ENCODE measurements at places on chromosomes 16 and 17. TPM values are rescaled to one million over a fixed set of nuclear protein-coding genes. Genes with fewer than 3 reads are reported as not detected.

DNA sequence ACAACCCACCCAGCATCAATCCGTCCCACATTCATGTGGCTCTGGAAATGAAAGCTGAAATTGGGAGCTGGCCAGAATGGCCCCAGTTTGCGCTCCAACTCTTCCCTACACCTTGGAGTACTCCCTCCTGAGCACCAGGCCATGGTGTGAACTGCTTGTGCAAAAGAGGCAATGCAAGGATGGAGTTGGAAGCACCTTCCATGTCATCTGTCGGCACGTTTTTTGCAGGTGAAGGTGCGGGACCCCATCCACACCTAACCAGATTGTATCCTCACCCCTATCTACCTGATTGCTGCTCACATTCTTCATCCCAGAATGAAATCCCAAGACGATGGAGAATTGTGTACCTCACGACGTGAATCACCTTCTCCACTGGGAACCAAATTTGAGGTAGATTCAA lies 136.6 kb upstream of the WSB1 start:
- no peaks in the 10 kb centered on the region for H3K4me1 ChIP-seq
- no peak overlapping the region for H3K4me3 ChIP-seq
- no peaks in the 10 kb centered on the region for H3K36me3 ChIP-seq

GRCh38 chr17:47850692-47851573 lies at the start of gene SP6:
Gene SP6, minus strand, starts transcription at chr17:47851163. Its CDS starts 2,734 bp downstream, at chr17:47848429.
- H3K27me3 ChIP-seq, result peaks cover 84% of the 10 kb centered on the region
- H3K36me3 ChIP-seq, result no peaks in the 10 kb centered on the region
- peak within 1 kb of the TSS; percentile 64 for H3K4me3 ChIP-seq
- H3K27ac ChIP-seq, result no peak within 1 kb of the TSS
- DNase-seq, result peak; percentile 86

GRCh38 chr17:4601326-4601725 lies 17.0 kb downstream of the SMTNL2 start:
- H3K27me3 ChIP-seq, result peaks cover 3% of the 10 kb centered on the region
- H3K4me3 ChIP-seq, result no peak overlapping the region
- H3K36me3 ChIP-seq, result no peaks in the 10 kb centered on the region
- DNase-seq, result no peak
- H3K4me1 ChIP-seq, result no peaks in the 10 kb centered on the region
- no peak overlapping the region for H3K27ac ChIP-seq

DNA sequence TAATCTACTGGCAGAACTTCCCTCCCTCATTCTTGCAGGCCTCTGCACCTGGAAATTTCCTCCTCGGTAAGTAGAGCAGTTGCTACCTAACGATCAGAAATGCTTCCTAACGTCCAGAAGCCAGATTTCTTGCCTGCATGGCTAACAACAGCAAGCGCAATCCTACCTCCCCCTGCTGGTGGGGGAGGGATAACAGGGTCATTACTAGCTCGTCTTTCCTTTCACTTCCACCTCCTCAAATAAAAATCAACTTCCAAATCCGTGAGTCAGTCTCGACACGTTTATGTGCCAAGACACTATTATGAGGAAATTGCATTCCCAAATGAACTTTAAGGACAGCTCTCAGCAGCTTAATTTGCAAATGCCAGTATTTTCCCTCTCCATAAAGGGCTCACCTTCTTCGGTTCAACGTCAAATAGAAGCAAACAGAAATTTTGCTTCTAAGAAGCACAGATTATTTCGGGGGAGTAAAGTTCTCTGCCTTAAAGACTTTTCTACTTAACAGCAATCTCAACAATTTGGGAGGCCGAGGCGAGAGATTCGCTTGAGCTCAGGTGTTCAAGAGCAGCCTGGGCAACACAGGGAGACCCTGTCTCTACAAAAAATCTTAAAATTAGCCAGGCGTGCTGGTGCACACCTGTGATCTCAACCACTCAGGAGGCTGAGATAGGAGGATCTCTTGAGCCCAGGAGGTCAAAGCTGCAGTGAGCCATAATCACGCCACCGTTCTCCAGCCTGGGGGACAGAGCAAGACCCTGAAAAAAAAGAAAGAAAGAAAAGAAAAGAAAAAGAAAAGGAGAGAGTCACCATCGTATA lies 188.6 kb upstream of the PSMD7 start:
- no peaks in the 10 kb centered on the region for H3K27me3 ChIP-seq
- H3K4me1 ChIP-seq, result peaks cover 5% of the 10 kb centered on the region
- H3K36me3 ChIP-seq, result no peaks in the 10 kb centered on the region
- H3K27ac ChIP-seq, result no peak overlapping the region

DNA sequence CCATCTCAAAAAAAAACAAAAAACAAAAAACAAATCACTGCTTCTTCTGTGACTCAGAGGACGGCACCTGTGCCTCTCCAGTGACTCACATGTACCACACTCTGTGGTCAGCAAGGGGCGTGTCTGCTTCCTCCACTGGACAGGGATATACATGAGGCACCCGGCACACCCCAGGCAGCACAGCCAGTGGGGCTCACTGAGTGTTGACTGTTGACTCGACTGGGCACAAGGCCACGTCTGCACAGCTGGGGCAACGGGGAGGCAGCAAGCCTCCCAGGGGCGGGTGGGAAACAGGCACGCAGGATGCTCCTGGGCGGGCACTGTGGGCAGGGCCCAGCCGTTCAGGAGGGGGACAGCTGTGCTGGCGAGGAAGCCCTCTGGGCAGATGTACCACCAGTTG lies 64.1 kb downstream of the TIMM22 start:
- no peaks in the 10 kb centered on the region for H3K27me3 ChIP-seq
- H3K27ac ChIP-seq, result no peak overlapping the region
- DNase-seq, result peak; percentile 66
- H3K4me1 ChIP-seq, result no peaks in the 10 kb centered on the region

GRCh38 chr17:69692171-69692570 lies 277.7 kb downstream of the MAP2K6 start:
- H3K36me3 ChIP-seq, result no peaks in the 10 kb centered on the region
- no peaks in the 10 kb centered on the region for H3K4me1 ChIP-seq
- no peak for DNase-seq
- H3K27ac ChIP-seq, result no peak overlapping the region
- no peaks in the 10 kb centered on the region for H3K27me3 ChIP-seq

GRCh38 chr16:81484908-81485624 lies 40.5 kb downstream of the CMIP start:
- H3K4me3 ChIP-seq, result no peak overlapping the region
- peaks cover 13% of the 10 kb centered on the region for H3K36me3 ChIP-seq
- no peaks in the 10 kb centered on the region for H3K27me3 ChIP-seq
- no peak for DNase-seq
- no peak overlapping the region for H3K27ac ChIP-seq
- H3K4me1 ChIP-seq, result peaks cover 32% of the 10 kb centered on the region

DNA sequence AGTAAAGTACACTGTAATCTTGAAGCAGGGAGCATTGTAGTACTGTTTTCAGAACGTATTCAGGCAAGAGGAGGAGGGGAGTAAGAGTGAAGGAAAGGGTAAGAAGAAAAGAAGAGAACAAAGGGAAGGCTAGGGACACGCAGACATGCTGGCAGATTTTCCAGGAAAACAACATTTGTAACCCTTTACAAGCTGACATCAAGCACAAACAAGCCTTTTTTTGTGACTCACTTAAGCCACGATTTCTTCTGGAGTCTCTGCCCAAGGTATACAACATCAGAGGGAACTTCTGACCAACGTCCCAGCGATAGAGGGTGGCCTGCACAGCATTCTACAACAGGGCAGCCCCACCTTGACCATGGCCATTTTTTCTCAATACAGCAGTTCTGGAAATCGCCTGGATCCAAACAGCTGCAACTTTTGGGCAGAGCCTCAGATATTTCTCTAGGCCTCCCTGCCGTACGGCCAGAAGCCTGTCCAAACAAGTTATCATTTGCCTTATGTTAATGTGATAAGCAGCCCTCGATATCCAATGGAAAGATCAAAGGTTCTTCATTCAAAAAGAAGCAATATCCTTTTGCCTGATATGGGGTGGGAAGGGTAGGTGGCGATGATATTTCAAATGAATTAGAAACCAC lies 247.3 kb downstream of the ZFHX3 start:
- no peaks in the 10 kb centered on the region for H3K36me3 ChIP-seq
- no peaks in the 10 kb centered on the region for H3K4me1 ChIP-seq
- no peak for DNase-seq

Gene ATAD5
- 31.5 TPM for total RNA-seq

Gene SKAP1
- total RNA-seq, result 59.3 TPM

Gene ALOX15B
- total RNA-seq, result not detected

Measured in activated CD4-positive, alpha-beta T cell treated with anti-CD3 and anti-CD28 coated beads, Interleukin-2, amount 10 ng/mL, durations not matched to agents 24 days and 14 days (primary cell).